GM12865 (cell line): ENCODE measurements at places on chromosomes 2 and 18.

DNA sequence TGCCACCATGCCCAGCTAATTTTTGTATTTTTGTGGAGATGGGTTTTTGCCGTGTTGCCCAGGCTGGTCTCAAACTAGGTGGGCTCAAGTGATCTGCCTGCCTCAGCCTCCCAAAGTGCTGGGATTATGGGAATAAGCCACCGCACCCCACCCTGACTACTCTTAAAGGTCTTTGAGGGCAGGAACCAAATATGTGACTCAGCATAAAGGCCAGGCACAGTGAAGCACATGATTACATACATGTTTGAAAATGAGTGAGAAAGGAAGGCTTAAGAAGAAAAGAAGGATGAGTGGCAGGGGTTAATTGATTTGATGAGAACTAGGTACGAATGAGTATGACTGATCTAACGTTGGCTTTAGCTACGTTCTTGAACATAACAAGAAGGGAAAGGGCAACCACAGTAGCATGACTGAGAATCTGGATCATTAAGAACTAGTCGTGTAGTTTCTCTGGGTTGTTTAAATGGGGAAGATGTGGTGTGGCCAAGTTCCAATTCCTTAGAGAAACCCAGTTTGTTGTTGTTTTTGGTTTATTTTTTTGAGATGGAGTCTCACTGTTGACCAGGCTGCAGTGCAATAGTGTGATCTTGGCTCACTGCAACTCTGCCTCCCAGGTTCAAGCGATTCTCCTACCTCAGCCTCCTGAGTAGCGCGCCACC lies 6.8 kb downstream of the RESP18 start:
- DNase-seq, result no peak

- no peak for DNase-seq
Observed at GRCh38 chr2:54704238-54704637, 19.2 kb upstream of the EML6 start.

GRCh38 chr2:40204268-40204667 lies 247.6 kb downstream of the SLC8A1 start:
- DNase-seq, result no peak

GRCh38 chr18:39025531-39025930 lies 1459.9 kb upstream of the CELF4 start:
- DNase-seq, result no peak

GRCh38 chr2:207813942-207814341 lies 44.2 kb upstream of the FZD5 start:
- DNase-seq, result no peak

- DNase-seq, result no peak
Observed at GRCh38 chr18:57430079-57431001, 4.8 kb upstream of the ONECUT2 start.

DNA sequence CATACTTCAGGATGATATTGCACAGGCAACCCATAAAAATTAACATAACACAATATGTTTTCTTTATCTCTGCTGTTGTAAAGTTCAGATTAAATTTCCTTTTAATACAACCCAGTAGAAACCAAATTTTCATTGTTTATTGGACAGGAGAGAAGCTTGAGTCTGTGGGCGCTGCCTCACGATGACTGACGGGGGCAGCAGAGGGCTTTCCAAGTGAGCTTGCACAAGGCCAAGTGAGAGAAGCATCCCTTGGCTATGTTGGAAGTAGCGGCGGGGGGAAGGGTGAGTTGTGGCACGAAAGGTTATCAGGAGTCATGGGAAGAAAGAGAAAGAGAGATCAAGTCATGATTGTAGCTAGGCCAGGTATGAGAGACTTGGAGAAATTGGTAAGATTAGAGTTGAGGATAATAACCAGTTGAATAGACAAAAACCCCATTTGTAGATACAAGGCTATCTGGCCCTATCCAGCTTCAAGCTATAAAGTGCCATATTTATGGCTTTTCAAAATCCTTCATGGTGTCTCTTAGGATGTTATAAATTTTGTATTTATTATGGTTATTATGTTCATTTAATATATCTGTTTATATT lies 413.7 kb upstream of the FAM98A start:
- DNase-seq, result peak; percentile 58

DNA sequence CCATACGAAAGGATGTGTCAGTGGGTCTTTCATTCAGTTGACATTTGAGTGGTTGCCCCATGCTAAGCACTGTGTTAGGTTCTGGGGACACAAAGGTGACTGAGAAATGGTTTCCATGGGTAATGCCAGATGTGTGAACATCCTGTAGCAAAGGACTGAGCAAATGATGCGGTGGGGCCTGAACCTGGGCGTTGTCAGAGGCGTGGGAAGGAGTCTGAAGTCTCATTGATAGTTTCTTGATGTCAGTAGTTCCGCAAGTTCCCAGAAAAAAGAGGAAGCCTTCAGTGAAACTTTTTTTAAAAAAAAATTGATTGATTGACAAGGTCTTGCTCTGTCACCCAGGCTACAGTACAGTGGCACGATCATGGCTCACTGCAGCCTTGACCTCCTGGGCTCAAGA lies 56.9 kb downstream of the LIMS1 start:
- DNase-seq, result peak; percentile 51

DNA sequence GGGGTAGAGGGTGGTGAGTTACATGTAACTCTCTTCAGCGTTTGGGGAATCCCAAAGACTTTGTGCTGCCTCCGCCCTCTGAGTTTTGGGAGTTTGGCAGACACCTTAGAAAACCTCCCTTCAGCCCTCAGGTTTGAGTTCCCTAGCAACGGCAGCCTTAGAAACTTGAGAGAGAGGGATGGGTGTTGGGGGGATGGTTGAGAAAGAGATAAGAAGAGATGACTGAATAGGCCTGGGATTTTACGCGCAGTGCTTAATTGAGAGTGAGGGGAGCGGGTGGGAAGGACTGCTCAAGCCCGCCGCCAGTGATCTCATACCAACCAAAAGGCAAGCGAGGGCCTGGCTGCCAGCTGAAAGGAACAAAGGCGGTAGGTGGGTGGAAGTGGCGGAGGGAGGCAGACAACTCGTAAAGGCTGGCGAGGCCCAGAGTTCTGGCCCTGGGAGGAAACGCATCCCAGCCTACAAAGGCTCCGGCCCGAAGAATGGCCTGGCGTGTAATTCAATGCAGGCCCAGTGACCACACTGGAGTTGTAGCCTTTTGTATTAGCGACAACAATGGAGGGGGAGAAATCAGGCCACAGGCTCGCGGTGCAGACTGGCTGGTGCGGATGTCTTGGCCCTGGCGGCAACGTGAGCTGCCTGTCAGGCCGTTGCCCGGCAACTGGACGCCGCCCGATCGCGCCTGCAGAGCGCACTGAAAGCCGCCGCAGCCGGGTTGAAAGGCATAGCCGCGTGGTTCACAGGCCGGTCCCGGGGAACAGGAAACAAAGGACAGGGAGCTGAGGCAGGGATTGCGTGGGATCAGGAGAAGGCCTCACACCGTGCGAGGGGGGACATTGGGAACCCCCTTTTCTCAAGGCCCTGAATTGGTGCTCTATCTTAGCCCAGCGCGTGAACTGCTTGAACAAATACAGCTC lies 39.9 kb upstream of the DARS1 start:
- peak; percentile 33 for DNase-seq

DNA sequence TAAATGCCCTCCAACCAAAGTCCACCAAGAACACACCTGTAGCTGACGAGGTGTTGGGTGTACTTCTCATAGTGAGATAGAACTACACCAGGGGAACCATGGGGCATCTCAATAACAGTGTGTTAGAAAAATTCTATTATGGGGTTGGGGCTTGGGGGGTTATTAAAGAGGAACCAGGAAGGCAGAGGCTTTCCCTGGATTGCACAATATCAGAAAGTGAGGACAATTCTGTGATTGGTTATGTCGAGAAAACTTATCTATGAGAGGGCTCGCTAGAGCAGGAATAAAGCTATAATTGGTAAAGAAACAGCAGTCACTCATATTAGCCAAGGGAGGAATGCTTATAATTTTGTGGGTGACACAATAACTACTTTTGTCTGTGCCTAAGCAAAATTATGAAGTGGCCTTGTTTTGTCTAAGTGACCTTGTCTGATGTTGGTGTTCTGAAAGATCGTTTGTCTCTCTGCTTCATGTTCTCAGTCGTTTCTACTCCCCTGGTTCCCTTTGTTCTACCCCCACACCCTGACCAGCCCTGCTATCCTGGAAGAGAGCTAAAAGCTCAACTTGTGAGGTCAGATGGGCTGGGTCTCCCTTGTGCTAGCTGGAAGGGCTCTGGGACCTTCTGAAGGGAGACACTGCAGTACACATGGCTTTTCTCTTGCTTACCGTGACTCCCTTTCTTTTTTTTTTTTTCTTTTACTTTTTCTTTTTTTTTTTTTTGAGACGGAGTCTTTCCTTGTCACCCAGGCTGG lies 21.6 kb upstream of the INO80C start:
- DNase-seq, result no peak

- DNase-seq, result peak; percentile 68
Observed at GRCh38 chr2:218218268-218219185, 1.5 kb downstream of the ARPC2 start.

GRCh38 chr2:147051814-147052213 lies 793.0 kb upstream of the ACVR2A start:
- DNase-seq, result no peak

DNA sequence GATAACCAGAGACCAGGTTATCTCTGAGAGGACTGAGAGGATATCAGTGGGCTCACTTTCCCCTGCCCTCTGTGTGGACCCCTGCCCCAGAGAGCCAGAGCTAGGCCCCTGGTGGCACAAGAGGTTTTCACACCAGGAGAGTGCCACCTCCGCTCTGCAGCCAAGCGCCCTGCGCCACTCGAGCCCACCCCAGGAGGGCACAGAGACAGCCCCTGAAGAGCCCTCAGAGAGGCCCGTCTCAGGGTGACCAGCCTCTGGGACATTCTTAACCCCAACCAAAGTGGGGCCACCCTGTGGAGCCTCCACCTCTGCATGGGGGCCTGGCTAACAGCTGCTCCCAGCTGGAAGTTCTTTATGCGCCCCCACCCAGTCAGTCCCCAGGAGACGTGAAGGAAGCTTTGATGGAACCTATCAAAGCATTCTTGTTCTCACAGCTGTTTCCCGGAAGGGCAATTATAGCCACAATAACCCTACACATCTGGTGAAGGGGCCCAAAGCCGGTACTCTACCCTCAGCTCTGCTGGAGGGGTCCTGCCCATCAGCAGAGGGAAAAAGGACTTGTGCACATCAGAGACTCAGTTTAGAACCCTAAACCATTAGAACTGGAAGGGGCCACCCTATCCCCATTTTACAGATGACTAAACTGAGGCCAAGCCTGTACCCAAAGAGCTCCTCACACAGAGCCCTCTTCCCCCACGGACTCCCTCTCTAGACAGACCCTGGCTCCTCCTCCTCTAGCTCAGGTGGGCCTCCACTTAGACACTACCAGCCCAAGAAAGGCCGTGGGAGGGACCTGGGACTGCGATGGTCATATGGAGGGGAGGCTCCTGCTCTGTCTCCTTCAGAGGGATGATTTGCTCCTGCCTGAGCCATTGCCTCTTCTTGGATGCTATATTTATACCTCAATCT lies 101.1 kb downstream of the ZFP36L2 start:
- DNase-seq, result no peak

- DNase-seq, result no peak
Observed at GRCh38 chr2:82317012-82317411, 2012.5 kb upstream of the LRRTM1 start.

DNA sequence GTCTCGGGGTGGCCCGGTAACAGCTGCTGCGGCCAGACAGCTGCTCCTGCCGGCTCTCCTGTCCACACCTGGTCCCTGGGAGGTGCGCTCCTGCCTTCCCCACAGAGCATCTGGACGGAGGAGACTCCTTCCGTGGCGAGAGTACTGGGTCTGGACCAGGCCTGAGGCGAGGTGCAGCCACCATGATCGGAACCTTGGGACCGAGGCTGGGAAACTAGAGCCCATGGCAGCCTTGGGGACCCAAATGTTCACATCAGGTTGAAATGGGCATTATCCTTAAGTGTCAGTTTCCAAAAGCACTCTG lies 628 bp downstream of the GIGYF2 start:
- peak; percentile 46 for DNase-seq

- DNase-seq, result peak; percentile 97
Observed at GRCh38 chr2:229921892-229922448, at the start of gene TRIP12. Gene TRIP12 (minus strand): TSS chr2:229922009. CDS start chr2:229880079, 41,930 bp downstream.

DNA sequence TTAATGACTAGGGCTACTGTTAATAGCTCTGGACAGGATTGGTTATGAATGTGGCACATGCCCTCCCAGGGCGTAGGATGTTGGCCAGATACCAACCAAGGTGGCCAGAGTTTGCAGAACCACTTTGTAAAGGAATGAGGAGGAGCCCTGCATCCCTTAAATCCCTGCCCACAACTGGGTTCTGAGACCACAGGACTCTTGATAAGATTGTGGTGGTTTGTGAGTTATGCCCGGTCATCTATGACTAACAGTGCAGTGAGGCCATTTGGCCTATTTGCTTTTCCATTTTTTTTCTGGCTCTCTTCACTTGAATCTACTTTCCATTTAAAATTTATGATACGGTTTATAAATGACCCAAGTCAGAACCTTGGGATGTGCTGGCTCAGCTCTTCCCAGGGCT lies 294.5 kb downstream of the PRKCE start:
- DNase-seq, result no peak

DNA sequence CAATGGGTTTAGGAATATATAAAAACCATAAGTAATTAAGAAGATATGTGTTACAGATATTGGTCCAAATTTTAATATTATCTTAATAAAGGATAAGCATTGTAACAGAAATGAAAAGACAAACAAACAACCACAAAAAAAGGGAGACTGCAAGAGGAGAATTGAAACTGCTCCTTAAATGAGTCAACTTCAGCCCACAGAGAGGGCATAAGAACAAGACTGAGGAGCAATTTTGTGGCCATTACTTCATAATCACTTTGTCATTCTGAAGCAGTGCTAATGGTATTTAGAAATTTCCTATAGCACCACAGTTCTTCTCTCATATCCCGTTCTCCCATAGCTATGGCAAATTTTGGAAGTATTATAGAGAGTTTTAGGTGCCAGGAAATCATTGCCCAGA lies 193.2 kb upstream of the HNMT start:
- DNase-seq, result peak; percentile 2

DNA sequence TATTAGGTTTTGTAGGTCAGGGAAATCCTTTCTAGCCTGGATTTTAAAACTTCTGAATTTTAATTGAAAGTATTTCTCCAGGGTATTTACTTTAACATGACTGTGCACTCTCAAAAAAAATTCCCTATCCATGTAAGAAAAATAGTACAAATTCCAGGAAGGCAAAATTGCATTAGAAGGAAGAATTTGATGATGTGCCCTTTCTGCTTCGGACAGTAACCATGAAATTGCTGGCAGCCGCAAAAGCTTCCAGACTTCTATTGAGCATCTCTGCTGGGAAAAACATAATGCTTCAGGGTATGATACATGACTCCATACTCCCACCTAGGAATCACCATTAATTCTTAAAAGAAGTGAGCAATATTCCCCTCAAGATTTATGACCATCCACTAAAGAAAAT lies 17.2 kb upstream of the KLF7 start:
- DNase-seq, result no peak

- DNase-seq, result no peak
Observed at GRCh38 chr18:9661564-9661963, 46.5 kb upstream of the RAB31 start.

DNA sequence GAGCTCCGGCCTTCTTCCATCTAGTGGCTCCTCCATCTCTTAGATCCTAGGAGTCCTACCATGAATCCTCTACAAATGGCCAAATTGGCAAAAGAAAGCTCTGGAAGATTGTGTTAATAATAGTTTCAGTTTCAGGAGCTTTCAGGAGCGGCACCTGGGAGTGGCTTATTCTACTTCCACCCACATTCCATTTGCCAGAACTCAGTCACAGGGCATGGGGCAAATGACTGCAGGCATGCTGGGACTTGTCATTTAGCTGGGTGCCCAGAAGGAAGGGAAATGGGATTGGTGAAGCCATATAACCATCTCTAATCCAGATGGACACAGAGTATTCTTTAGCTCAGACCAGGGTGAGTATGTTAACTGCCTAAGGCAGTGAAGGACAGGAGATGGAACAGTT lies 3.6 kb upstream of the LRATD1 start:
- DNase-seq, result no peak
